ENCODE measurements at places on chromosomes 2 and 18.
A peak's percentile ranks its signal among the peaks of the same experiment; 100 is the strongest.

DNA sequence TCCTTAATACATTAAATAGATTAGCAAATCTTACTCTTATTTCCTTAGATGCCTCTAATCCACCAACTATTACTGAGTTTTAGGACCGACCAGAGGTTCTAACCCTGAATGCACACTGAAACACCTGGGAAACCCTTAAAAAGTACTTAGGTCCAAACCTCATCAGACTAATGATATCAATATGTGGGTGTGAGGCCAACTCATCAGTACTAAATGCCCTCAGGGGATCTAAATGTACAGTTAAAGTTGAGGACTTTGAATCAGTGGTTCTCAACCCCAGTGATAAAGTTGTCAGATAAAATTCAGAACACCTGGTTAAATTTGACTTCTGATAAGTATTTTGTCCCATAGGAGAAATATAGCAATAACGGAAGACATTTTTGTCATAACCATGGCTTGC lies 20.9 kb downstream of the MMADHC start:
- DNase-seq: peak; percentile 19

- DNase-seq: no peak
These were observed 345.6 kb downstream of the GRB14 start for GRCh38 chr2:164275659-164276058.

DNA sequence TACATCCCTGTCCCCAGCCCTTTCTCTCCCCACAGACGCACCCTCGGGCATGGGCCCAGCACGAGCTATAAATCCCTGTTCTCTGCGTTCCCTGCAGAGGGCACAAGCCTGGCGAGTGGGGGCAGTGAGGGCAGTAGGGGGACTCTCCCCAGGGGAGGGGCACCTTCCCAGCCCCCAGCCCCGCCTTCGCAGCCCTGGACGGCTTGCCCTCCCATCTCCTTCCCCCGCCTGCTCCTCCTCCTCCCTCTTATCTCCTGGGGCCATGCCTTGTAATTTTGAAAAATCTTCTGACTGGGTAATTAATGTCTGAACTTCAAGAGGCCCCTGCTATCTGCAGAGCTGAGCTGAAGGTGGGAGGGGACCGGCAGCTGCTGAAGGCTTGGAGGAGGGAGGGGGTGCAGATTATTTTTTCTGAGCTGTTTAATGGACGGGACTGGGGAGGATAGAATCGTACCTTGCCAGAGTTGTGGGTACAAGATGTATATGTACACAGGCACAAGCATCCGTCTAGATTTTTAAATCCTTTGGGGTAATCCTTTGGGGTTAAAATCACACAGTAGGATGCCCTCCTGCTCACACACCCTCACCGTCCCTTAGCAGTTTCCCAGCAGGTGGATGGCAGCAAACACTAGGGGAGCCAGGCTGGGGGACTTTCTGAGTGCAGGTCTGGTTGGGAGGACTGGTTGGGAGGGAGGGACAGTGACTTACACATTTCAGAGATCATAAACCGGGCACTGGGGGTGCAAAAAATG lies 121.9 kb downstream of the SMAD7 start:
- DNase-seq: no peak

DNA sequence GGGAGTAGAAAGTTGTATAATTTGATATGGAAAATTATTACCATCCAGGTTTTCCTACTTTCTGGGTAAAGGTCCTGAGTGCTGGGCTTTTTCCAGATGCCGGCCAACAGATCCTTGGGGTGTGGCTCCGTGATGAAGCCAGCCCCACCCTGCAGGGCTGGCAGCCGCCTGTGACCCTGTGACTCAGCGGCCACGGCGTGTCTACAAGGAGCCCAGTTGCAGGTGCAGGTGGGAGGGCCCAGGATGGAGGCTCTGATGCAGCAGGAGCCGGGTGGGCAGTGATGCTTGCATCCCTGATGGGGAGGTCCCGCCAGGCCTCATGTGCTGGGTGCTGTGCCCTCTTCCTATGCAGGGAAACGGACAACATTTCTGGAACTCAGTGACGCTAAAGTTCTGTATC lies 96.0 kb upstream of the ALKAL2 start:
- no peak for DNase-seq

DNA sequence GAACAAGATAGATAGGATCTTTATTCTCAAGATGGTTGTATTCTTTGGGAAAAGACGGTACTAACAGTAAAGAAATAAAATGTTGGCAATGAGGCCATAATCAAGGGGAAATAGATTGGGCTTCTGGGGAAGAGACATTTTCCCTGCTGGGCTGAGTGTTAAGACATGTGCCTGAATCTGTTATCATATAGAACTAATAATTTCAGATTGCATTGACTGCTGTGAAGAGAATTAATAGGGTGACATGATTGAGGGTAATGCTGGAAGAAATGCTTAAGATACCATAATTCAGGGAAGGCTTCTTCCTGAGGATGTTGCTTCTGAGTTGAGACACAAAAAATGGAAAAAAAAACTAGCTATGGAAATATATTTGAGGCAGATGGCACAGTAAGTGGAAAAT lies 105.0 kb downstream of the PTH2R start:
- no peak for DNase-seq

DNA sequence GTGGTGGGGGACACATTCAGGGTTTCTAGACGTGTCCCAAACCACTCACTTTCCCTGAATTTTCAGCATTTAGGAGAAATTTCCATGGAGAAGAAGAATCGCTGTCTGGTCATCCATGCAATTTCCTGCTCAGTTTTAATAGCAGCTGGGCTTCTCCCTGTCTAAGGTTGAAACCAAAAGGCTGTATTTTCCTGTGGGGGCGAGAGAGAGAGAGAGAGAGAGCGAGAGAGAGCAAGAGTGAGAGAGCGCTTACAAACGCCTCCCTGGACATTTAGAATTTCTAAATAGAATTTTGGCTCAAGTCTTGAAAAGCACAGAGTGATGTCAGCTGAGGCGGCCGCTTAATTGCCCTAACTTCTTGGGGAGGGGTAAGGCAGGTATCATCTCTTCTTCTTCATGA lies 110.8 kb downstream of the SETBP1 start:
- no peak for DNase-seq

- no peak for DNase-seq
These were observed 11.6 kb upstream of the DNER start for GRCh38 chr2:229725716-229726574.

DNA sequence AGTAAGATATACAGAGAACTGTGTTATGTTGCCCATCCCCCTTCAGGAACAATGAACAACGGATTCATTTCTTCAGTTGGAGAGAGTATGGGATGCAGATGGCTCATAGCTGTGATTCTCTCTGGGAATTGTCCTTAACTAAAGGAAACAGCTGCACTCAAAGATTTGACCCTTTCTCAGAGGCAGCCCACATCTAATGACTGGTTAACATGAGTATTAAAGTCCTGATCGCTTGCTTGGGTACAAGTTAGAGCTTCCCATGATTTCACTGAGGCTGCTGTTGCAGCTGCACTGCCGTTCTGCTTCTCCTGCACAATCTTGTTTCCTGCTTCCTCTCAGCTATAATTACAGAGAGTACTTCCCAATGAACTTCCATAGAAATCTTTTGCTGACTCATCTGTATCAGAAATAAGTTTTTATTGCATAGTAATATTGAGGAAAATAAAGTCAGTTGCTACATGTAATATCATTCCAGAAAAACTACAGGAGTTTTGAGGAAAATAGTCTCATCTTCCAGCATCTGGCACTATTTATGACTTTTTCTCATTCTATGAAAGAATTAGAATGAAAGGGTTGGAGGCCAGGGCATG lies 12.8 kb upstream of the SCN9A start:
- DNase-seq: no peak

- DNase-seq: no peak
These were observed 331.7 kb downstream of the GBX2 start for GRCh38 chr2:235836491-235836911.

DNA sequence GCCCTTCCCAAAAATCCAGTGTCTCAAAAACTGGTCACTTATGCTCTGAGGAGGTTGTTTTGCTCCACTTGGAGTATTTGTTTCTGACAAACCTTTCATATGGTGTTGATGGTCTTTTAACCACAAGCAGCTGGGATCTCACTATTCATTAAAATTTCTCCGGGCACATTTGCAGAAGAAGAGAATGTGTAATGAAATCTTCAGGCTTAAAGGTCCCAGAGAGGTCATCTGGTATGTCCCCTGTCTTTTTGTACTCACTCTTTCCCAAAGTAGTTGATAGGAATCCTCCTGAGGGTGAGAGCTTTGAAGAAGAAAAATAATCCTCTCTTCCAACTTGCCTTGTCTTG lies 430.8 kb downstream of the SETBP1 start:
- no peak for DNase-seq

DNA sequence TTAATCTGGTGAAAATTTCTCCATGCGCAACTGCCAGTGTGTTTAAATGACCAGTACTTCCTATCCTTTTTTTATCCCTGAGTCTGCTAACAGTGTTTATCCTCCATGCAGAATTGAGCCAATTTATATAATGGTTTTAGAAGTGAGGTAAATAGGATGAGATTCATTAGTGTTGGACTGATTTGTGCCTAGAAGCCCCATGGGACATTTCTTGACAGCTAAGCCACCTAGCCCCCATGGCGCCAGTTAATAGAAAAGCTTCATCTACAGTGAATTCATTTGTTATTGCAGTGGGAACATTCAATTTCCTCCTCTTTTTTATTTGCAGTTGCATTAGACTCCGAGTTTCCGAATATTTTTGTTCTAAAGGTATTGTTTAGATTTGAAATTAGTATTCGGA lies 175.6 kb downstream of the ARL6IP6 start:
- no peak for DNase-seq

GRCh38 chr18:23902396-23902795 lies 112.2 kb upstream of the TTC39C start:
- DNase-seq: no peak

GRCh38 chr18:37398248-37398920 lies 167.2 kb downstream of the CELF4 start:
- DNase-seq: no peak

GRCh38 chr2:14587119-14587518 lies 45.4 kb upstream of the LRATD1 start:
- DNase-seq: no peak

DNA sequence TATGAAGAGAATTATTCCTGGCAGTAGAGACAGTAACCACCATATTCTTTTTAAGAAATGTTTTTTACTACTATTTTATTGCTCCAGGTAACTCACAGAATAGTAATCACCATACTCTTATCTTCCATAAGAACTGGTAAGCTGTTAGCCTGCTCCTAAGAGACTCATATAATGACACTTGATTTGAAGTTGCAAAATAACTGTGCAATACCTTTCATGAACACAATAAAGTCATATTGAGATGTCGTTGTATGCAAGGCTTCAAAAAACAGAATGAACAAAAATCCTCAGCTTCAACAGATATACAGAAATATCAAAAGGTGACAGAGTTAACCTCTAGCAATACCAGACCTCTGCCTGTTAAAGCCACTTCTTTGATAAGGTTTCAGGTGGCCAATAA lies 360.1 kb downstream of the NBAS start:
- DNase-seq: no peak
